ENCODE measurements at places on chromosomes 2 and 18.

GRCh38 chr2:24163601-24164000 is 11.3 kb upstream of the FAM228A start:
- DNase-seq = no peak

GRCh38 chr2:75621228-75621627 is 25.4 kb upstream of the MRPL19 start:
- no peak for DNase-seq

- DNase-seq = no peak
Measured at GRCh38 chr2:174773215-174773614, 8.9 kb upstream of the CHRNA1 start.

DNA sequence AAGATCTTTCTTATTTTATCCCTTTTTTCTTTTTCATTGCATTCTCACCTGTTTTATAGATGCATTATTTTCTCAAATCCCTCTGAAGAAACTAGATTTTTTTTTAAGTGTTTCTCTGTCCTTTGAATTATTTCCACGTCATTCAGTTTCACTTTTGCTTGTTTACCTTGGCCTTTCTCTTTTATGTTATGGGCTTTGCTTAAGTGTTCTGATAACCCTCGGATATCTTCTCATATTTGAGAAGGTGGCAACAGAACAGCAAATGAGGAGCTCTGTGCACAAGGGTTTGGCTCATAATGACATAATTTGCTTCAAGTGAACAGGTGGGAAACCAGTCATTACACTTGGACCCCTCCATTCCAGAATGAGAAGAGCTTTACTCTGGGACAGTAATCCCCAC is 111.9 kb downstream of the C1D start:
- DNase-seq = no peak

- no peak for DNase-seq
Measured at GRCh38 chr2:17615728-17616351, 75.3 kb downstream of the VSNL1 start.

- no peak for DNase-seq
Measured at GRCh38 chr18:28048612-28049011, 128.3 kb downstream of the CDH2 start.

DNA sequence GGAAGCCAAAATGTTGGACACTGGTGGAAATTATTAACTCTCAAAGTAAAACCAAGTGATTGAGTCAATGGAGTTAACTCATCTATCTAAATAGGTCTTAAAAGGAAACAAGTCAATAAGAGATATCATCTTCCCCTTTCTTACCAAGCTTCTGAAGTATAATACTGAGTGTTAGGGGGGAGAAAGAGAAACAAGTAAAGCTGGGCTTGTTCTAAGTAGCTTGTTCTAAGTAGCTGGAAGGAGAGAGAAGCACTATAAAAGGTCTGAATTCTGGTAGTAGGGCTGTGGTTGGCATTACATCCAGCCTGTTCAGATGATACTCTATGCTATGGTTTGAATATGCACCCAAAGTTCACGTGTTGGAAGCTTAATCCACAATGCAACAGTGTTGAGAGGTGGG is 26.8 kb downstream of the YES1 start:
- no peak for DNase-seq

DNA sequence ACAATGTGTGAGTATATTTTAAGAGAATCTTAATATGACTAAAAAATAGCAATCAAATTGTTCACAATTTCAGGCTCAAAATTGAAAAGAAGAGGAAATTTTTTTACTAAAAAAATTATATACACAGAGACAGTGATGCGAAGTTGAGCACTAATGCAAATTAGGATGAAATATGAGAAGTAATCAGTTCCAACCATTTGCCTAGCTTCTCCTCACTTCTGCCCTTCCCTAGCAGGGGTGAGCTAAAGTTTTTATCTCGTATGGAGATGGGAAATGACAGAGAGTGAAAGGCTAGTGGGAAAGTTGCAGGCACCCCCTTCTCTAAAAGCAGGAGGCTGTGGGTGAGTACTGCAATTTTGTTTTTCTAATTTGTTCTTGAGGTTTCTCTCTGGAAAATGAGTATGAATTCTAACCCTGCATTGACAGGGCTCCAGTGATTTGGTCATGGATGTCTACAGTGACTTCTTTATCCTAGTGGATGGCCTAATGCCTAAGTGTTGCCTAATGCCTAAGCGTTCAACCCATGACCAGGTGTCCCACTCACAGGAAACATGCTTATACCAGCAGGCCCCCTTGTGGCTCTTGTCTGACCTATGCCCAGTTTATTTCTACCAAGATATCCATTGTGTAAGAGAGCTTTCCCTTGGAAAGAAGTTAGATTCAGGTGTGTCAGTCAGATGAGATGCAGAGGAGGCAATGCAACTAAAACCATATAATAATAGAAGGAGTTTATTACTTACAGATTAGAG is 78.0 kb upstream of the HNMT start:
- no peak for DNase-seq

DNA sequence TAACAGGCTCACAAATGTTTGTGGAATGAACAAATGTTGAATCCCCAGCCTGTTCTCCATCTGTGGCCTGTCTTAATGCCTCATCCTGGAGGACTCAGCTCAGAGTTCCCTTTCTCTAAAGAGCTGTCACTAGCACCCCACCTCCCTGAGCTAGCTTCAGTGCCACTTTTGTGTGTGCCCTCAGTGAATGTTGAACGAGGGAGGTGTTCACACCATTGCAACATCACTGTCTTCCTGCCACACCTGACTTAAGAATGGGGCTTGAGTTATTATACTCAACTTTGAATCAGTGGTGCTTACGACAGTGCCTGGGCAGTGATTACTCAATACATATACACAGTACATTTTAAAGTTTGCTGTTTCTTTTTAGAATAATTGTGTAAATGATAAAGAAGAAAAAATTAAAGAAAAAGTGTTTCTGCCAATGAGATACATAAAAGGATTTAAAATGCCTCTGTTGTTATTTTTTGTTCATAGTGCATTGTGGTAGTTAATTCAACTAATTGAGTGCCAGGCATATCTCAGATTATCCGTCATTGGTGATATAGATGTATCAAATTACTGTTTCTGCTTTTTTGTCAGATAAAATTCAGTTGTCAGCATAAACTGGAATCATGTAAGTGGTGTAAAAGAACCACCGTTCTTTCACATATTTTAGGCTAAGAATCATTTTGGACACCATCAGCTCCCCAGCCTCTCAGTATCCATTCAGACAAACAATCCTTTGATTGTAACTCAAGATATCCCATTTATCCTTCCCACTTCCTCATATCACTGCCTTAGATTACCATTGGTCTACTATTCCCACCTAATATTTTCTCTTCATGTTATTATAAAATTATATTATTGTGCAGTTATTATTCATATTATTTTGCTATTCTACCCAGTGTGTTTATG is 304.7 kb downstream of the PTPRM start:
- DNase-seq = no peak

DNA sequence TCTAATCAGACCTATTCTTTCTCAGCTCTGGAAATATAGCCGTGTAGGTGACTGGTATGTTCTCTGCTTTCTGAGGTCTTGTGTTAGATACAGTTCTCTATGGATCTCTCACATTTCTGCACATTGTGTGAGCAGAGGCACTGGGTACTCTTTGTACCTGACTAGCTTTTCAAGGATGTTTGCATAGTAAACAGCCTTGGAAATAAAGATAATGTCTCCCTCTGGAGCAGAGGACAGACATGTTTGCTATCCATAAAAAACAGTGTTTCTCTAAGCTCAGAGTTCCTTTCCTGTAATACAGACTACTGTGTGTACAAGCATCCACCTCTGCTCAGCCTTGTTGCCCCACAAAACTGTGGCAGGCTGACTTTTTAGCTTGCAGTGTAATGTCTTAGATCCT is 279.2 kb downstream of the CTNNA2 start:
- no peak for DNase-seq

GRCh38 chr18:76258209-76258608 is 236.8 kb downstream of the ZNF516 start:
- DNase-seq = no peak

DNA sequence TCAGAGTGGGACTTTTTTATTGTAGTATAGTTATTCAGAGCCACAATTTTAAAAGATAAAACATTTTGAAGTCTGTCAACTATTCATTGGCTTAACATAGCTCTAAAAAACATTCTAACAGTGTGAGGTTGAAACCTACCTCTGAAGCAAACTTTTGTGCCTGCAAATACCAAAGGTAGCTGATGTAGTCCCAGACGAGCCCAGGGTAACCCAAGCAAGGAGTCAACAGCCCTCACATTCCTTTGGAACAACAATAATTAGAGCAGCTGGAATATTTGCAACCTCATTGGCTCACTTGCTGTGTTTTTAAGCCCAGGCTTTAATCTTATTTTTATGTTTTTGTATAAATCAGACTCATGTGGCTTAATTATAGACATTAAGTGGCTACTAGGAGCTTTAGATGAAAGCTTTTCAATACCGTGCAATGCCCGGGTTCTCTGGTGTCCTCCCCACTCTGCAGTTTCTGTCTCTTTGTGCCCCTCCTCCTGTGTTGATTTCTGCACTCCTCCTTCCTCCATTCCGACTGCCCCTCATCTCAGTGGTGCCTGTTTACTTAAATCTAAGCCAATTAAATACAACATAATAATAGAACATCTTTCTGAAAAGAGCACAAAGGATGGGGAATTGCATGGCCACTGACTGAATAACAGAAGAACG is 157.9 kb upstream of the UNC80 start:
- DNase-seq = peak; percentile 12

GRCh38 chr2:227344231-227344630 is 19.2 kb downstream of the MFF start:
- DNase-seq = no peak

DNA sequence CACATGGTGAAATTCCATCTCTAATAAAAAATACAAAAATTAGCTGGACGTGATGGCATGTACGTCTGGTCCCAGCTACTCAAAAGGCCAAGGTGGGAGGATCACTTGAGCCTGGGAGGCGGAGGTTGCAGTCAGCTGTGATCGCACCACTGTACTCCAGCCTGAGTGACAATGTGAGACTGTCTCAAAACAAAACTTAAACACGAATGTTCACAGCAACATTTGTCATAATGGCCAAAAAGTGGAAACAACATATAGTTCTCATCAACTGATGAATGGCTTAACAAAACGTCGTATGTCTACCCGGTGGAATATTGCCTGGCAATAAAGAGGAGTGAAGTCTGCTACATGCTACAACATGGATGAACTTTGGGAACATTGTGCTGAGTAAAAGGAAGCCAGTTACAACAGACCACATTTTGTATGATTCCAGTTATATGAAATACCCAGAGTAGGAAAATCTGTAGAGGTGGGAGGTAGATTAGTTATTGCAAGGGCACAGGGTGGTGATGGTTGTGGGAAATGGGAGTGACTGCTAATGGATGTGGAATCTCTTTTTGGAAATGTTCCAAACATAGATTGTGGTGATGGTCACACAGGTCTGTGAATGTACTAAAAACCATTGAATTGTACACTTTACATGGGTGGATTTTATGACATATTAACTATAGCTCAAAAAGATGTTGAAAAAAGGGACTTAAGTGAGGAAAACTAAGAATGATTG is 478.2 kb downstream of the PTPRM start:
- no peak for DNase-seq

- DNase-seq = no peak
Measured at GRCh38 chr2:191552066-191552465, 125.9 kb upstream of the NABP1 start.

Data from ELF-1 (cell line).